ENCODE measurements at places on chromosomes 13 and 19. TPM values are rescaled to one million over a fixed set of nuclear protein-coding genes. Genes with fewer than 3 reads are reported as not detected.
A peak's percentile ranks its signal among the peaks of the same experiment; 100 is the strongest.

The SRRM5 gene
- total RNA-seq = 0.28 TPM

DNA sequence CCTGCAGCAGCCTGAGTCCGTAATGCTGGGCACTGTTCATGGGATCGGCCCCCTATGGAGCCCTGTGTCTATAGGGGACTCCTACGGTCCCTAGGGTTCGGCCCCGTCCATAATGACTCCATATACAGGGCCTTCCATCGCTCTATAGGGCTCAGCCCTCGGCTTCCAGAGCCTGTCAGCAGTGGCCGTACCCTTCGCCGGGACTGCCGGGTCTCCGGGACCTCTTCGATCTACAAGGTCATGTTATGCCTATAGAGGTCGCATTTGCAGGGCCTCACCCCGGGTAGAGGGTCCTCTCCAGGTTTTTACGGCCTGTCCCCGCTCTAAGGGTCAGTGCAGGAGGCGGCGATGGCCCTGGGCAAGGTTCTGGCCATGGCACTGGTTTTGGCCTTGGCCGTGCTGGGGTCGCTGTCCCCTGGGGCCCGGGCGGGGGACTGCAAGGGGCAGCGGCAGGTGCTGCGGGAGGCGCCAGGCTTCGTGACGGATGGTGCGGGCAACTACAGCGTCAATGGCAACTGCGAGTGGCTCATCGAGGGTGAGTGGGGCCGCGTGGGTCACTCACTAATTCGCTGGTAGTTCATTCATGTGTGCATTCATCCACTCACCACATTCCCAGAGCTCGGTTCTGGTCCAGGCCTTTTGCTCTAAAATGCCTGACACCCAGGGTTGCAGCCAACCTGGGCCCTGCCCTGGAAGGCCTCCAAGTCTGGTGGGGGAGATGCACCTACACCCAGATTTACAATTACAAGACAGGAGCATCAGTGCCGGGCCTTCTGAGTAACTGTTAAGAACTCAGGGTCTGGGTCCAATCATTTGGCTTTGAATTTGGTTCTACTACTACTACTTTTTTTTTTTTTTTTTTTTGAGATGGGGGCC is 699 bp downstream of the MEGF8 start:
- peak; percentile 61 for DNase-seq

The LILRA1 gene
- total RNA-seq = not detected

- no peak for DNase-seq
Measured at GRCh38 chr19:19388568-19389555, 16.6 kb upstream of the GATAD2A start.

Data from right atrium auricular region (tissue), 2 donors.